Glomerular endothelial cell (primary cell): ENCODE measurements at places on chromosomes 6 and 20.

DNA sequence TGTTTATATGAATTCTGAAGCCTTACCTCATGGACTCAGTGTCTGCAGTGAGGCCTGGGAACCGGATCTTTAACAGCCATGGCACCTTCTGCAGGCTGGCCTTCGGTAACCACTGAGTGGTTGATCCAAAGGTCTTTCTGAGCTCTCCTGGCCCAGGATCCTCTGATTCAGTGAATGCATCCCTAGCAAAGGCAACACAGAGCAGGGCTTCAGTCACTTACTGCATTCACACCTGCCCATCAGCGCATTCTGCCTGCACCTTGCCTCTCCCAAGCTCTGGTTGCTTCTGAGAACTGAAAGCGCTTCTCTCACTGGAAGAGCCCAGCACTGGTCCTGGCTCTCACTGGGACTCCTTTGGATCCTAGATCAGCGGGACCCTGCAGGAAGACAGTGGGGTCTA, 8.4 kb upstream of the CST9 start:
- DNase-seq: no peak

DNA sequence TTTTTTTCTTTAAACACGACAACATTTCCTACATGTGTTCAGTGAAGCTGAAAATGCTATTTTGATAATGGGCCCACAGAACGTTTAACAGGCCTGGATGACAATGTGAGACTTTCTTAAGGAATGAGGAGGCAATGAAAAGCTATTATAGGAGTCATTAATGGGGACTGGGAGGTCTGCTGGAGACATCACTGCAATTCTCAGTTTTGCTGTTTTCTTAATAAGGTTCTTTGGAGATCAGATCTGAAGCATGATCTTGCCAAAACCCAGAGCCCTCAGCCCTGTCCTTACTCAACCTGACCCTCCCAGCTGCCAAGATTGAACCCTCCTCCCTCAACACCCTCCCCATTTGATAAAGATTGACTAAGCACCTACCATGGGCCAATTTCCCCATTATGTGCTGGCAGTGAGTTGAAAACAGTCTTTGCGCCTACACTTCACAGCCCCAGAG, 353.1 kb downstream of the MAFB start:
- no peak for DNase-seq

GRCh38 chr6:138785079-138785478, 10.8 kb upstream of the ECT2L start:
- DNase-seq: no peak

DNA sequence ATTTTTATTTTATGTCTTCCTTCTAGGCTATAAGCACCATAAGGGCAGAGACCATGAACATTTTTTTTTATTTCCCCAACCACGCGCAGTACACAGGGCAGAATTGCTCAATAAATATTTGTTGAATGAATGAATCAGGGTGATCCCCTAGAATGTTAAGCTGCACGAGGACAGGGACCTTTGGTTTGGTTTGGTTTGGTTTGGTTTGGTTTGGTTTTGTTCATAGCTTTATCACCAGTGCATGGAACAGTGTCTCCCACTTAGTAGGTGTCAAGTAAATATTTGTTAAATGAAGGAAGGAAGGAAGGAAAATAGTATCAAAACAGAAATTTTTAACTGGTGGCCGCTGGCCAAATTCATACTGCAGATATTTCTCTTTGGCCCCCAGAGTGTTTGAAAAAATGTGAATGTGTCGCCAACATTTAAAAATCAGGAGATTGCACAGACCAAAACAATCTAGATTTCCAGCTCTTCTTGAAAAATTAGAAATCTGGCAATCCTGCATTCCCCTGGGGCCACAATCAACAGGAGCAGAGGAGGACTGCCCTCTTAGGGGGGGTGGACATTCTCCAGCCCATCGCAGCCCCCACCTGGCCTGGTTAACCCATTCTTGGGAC, 205.3 kb downstream of the EYA2 start:
- DNase-seq: no peak
